ENCODE measurements at places on chromosomes 7 and 10. TPM values are rescaled to one million over a fixed set of nuclear protein-coding genes. Genes with fewer than 3 reads are reported as not detected.

GRCh38 chr10:108412323-108412722, 1247.8 kb upstream of the SORCS1 start:
- H3K27ac ChIP-seq: no peak overlapping the region
- H3K4me3 ChIP-seq: no peak overlapping the region
- peaks cover 7% of the 10 kb centered on the region for H3K4me1 ChIP-seq
- no peak for DNase-seq
- no peaks in the 10 kb centered on the region for H3K36me3 ChIP-seq

Gene PSD
- total RNA-seq: 24.6 TPM

Gene CALML3
- total RNA-seq: not detected

Gene FKBP6
- total RNA-seq: not detected

Data from stomach (tissue), 19 donors.